Right cardiac atrium (tissue), 5 donors: ENCODE measurements at places on chromosomes 3 and 15.

DNA sequence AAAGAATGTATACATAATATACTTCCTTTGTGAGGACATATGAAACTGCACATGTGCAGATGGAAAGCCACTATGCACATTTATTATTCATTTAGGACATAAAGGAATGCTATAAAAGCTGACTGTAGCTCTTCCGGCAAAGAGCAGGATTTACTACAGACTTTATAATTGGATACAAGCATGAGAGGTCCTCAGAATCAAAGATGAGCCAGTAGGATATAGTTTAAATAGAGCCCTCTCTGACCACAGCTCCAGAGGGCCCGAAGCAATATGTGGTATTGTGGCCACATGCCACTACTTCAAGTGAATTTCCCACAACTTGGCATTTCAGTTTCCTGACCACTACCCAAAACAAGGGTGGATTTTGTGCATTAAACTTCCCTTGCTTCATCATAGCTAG lies 140.9 kb downstream of the ATP8B4 start:
- no peak for DNase-seq

GRCh38 chr3:12727937-12728336 lies 31.1 kb downstream of the TMEM40 start:
- no peak for DNase-seq

- no peak for DNase-seq
Measured at GRCh38 chr3:54047568-54047967, 74.8 kb upstream of the CACNA2D3 start.

GRCh38 chr15:72057548-72058091 lies 60.3 kb downstream of the MYO9A start:
- DNase-seq, result no peak

DNA sequence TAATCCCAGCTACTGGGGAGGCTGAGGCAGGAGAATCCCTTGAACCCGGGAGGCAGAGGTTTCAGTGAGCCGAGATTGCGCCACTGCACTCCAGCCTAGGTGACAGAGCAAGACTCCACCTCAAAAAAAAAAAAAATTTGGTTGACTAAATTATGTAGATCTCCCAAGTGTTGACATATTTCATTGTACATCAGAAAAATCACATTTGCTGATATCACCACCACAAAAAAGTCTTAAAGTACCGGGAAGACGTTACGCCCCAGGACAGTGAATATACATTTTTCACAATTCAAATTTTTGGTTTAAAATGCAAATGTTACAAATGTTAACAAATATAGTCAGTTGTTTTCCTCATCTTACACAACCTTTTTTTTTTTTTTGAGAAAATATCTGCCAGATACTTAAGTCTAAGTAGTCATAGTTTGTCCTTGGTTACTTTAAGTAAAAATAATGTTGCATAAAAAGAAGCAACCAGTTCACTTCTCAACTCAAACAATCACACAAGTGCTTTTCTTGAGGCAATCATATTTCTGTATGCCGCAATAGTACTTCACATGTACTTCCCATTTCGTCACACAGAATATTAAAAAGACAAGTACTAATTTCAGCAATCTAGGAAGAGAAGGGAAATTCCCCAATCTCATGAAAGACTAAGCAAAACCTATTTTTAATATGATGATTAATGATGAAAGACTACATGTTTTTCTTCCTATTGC lies 41.0 kb upstream of the TCF12 start:
- DNase-seq, result no peak

DNA sequence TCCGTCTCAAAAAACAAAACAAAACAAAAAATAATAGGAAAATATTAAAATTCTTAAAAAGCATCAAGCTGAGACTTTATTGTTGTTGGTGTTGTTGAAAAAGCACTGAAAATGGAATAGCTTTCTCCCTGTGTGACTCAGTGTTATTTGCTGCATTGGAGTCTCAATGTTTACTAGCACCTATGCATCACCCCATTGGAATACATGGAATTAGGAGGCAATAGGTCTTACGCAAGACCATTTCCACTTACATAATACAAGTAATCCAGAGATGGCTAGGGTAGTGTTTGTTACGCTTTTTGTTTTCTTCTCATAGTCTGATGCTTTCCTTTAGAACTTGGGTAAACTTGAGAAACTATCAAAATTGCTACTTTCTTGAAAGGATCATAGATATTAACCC lies 15.2 kb downstream of the GXYLT2 start:
- no peak for DNase-seq

- peak; percentile 49 for DNase-seq
Measured at GRCh38 chr3:169323578-169324451, 339.7 kb downstream of the MECOM start.

DNA sequence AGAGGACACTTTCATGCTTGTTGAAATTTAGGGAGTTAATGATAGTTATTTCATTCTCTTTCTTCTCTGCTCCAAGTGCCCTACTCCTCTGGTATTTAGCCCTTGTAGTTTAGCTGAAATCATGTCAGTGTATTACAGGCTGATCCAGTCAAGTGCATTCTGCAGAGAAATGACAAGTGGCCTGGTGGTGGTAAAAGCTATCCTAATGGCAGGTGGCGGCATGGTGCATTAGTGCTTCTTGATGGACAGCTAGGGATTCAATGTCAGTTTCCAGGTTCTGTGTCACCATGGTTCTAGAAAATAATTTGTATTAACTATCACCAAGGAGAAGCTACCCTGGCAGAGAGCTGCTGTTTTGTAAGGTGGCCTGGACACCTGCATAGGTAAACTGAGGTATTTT lies 90.0 kb upstream of the BNIP2 start:
- DNase-seq, result no peak

GRCh38 chr3:158160958-158161357 lies 51.1 kb downstream of the RSRC1 start:
- DNase-seq, result no peak

GRCh38 chr3:183427876-183428446 lies 458 bp downstream of the MCF2L2 start:
- DNase-seq, result peak; percentile 81

DNA sequence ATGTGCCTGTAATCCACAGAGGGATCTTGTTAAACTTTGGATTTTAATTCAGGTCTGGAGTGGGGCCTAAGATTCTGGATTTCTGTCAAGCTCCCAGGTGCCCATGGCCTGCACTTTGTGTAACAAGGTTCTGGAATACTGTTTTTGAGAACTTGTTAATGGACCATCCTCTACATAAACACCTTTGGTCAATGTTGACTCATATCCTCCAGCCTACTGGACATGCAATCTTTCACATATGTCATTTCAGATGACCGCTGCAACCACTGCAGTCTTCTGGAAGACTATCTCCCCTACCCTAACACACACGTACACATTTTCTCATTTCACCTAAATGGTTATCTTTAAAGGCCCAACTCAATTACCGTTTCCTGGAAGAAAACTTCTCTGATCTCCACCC lies 302.1 kb upstream of the TPRG1 start:
- no peak for DNase-seq

DNA sequence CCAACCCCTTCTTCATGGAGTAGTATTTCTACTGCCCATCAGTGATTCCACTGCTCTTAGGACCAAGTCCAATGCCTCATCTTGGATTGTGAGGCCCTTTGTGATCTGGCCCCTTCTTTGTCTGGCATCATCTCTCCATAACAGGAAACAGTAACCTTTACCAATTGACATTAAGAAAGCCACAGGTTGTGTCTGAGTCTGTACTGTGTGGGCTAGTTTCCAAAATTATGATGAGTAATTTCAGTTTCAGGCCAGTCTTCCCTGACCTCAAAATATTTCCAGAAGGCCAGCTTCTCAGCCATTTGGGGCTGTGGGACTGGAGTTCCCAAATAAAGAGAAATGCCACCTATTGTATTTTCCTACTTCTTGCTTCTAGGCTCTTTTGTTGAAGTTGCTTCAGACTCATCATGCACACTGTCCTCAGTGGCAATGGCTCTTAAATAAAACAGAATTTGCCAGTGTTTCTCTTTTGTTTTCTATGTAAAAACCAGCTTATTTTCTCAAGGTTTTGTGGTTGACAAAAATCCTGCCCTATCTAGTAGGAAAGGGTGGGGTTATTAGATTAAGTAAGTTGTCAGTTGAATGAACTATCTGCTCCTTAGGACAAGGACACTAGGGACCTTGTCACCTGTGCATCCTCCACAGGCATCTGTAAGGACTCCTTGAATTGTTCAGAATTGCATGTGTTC lies 47.0 kb upstream of the ACKR4 start:
- no peak for DNase-seq

- DNase-seq, result no peak
Measured at GRCh38 chr3:127226457-127226856, 33.5 kb downstream of the PRR23E start.

DNA sequence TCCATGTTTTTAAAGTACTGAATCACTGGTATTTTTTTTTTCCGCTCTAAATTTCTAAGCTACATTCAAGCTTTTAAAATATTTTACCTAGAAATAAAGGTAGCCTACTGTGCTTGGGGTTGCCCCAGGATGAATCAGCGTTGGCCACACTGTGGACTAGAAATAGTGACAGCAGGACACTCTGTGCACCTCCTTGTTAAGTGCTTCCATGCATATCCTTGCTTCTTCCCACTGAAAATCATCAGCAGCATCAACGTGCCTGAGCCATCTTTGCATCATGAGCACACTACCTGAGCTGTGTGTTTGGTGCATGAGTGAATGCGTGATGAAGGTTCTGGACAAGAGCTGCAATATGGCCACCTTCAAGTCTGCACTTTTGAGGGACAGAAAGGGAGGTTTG lies 142.0 kb upstream of the SLC2A2 start:
- no peak for DNase-seq

- DNase-seq, result peak; percentile 84
Measured at GRCh38 chr3:46812237-46812791, 50.9 kb downstream of the MYL3 start.

GRCh38 chr3:172511783-172512762 lies 11.2 kb downstream of the TNFSF10 start:
- DNase-seq, result peak; percentile 83

DNA sequence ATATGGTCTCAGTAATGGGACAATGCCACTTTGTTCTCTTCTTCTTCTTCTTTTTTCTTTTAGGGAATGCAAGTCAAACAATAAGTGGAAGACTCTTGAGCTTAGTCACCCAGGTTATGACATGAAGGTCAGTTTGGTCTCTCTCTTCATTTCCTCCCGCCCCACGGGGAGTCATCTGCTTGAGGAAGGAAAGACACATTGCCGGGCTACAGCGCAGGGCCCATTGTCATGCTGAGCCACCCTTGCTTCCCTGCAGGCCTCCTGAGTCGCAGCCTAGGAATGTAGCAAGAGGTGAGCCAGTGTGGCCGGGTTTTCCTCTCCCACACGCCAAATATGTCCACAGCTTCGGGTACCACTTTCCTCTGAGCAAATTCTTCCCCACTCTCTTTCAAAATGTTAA lies 47.6 kb downstream of the RAP2B start:
- DNase-seq, result peak; percentile 51

DNA sequence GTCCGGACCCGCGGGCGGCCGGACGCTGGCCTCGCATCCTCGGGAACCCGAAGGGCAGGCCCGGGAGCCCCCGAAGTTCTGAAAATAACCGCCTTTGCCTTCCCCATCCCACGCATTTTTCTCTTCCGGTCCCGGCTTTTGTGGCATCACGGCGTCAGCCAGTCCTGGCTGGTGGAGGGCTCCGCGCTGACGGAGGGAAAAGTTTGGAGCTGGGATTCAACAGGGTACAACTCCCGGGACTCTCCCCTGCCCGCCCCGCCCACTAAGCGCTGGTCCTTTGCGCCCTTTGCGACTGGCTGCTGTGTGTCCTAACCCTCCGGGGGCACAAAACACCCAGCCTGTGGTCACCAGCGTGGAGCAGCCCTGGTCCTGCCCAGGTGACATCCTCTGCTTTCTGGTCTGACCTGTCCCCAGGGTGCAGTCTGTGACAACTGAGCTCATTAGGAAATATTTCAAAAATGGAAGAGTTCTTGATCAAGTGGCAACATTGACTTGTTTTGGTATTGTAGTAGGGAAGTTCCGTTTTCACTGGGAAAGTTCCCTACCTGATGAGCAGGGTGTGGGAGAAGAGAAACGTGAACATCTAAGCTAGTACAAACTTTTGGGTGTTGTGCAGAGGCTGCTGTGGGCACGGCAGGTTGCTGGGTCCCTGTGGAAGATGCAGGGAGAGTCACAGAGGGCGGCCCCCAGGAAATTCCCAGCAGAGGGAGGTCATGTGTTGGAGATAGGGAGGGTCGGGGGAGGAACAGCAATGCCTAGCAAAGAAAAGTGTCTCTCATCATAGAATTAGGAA lies 775 bp downstream of the ARNT2 start:
- peak; percentile 72 for DNase-seq

GRCh38 chr15:92845126-92845508 lies 55.0 kb upstream of the CHD2 start:
- DNase-seq, result no peak

DNA sequence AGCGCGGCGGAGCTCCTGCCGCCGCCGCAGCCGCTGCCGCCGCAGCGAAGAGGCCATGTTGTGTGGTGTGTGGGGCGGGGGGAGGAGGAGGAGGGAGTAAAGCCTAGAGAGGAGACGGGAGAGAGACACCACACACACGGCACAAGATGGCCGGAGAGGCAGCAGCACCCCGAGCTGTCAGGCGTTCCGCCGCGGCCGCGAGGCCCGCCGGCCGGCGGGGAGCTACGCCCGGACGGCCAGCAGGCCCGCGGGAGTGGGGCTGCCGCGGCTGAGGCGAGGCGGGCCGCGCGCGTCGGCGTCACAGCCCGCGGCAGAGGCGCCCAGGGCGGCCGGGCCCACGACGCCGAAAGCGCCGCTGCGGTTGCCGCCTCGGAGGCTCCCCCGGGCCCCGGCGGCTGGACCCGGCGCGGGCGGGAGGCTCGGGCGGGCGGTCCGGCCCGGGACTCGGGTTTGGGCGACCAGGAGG lies 17.4 kb upstream of the CHD2 start:
- DNase-seq, result peak; percentile 21

- no peak for DNase-seq
Measured at GRCh38 chr3:40187945-40188344, 121.6 kb upstream of the EIF1B start.

DNA sequence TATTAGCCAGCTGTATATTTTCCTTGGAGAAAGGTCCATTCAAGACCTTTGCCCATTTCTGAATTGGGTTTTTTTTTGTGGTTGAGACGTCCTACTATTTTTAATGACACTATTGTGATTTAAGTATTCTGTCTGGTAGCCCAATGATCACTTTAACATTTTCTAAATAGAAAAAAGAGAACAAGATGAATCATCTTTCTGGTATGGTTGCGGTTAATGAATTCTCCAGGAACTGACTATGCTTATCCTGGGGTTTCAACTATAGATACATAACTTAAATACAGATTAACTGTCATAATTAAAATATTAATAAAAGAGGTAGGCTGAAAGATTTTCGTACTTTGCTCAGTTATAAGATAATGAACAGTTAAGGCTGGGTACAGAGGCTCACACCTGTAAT lies 51.9 kb downstream of the PBRM1 start:
- DNase-seq, result no peak
